ENCODE measurements at places on chromosomes 1 and 21.
A peak's percentile ranks its signal among the peaks of the same experiment; 100 is the strongest.

DNA sequence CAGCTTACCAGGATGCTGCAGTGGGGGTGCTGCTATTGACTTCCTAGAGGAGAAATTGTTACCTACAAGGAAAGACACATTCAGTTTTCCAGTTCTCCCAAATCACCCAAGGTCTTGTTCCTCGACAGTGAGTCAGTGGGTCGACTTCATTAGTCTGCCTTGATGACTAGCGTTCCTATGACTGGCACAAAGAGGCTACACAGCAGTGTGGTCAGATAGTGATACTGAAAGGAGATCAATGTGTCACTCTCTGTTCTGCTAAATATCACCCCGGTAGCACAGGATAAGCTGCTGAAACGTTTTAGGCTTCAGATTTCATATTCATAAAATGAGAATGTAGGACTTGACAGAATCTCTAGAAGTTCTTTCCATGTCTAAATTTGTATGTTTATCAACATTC, 357.4 kb downstream of the LMX1A start:
- DNase-seq, result no peak

DNA sequence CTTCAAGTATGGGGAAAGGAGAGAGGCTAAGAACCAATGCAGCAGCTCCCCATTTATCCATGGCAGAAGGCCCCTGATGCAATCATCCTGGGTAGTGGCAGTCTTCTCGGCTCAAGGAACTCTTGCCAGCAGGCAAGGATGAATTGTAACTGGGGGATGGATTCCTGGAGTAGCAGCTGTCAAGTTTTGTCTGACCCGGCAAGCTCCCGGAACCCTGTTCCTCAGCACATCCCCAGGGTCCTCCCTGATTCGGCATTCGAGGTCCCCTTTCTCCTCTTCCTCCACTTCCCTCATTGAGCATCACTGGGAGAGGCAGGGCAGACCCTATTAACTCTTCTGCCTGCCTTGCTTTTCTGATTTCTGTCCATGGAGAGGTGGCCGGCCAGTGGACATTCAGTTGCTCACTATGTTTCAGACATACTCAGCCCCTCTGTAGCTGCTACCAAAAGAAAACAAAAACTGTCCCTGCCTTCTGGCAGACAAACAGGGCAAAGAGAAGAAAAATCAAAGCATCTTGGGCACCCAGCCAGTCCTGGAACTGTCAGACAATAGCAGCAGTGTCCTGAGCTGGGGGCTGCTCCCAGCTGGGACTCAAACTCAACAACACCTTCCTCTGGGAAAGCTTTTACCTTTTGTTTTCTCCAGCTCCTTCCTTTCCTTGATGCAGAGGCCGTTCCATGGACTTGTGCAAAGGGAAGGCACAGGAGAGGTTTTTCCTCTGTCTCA, 5.6 kb upstream of the PTCH2 start:
- no peak for DNase-seq

- DNase-seq, result peak; percentile 20
Observed at GRCh38 chr21:45262616-45263015, 25.1 kb downstream of the POFUT2 start.

DNA sequence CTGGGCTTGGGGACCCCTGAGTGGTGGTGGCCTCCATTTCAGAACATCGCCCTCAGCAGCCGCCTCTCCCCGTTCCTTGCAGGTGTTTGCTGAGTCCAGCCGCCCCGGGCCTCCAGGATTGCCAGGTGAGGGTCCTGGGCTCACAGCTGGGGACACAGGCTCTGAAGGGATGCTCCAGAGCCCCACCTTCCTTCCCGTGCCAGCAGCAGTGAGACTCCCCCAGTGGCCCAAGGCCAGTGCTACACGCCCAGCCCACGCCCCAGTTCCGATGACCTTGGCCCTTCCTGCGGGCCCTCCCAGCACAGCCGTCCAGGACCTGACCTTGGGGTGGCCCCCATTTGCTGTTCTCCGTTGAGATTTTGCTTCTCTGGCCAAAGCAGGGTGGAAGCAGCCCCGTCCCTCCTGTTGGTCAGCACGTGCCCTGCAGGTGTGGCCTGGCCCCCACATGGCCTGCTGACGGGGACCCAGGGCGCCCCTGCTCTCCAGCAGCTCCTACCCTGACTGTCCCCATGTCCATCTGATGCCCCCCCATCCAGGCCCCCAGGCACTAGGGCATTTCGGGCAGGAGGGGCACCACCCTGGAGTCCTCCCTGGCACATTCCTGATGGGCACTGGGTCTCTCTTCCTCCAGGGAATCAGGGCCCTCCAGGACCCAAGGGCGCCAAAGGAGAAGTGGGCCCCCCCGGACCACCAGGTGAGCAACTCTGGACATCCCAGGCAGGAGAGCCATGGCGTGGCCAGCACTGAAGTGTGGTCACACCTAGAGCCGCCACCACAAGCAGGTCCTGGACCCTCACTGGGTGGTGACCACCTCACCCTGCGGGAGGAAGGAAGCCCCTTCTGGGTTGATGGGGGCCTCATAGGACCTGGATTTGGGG, 45.0 kb downstream of the SLC19A1 start:
- DNase-seq, result no peak

DNA sequence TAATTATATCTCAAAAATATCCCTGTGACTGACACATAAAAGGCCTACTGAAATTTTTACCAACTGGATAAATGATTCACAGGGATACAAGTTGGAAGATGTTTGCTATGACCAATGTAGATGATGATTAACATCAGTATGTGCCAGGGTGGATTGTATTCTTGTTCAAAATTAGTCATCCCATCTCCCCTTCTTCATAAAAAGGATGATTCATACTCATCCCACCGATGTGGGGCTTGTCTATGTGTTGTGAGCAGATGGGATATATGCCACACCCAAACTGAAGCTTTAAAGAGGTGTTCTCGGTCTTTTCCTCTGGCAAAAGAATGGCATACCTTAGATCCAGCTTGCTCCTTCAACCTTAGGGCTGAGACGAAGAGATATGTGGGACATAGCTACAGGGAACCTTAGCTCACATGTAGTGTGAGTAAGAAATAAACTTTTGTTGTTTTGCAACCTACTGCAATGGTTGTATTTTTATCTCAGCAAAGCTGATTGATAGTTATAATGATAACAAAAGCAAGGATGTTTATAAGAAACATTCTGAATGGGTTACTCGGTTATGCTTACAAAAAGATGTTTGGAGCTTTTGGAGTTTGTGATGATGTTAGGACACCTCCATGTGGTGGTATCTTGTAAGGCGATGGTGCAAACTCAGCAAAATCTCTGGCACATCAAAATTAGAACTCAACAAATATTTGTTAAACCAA, 29.4 kb downstream of the SPATA17 start:
- DNase-seq, result peak; percentile 95

GRCh38 chr1:22383526-22384294, 67.9 kb upstream of the ZBTB40 start:
- no peak for DNase-seq

GRCh38 chr1:182146286-182146685, 84.8 kb upstream of the ZNF648 start:
- no peak for DNase-seq

DNA sequence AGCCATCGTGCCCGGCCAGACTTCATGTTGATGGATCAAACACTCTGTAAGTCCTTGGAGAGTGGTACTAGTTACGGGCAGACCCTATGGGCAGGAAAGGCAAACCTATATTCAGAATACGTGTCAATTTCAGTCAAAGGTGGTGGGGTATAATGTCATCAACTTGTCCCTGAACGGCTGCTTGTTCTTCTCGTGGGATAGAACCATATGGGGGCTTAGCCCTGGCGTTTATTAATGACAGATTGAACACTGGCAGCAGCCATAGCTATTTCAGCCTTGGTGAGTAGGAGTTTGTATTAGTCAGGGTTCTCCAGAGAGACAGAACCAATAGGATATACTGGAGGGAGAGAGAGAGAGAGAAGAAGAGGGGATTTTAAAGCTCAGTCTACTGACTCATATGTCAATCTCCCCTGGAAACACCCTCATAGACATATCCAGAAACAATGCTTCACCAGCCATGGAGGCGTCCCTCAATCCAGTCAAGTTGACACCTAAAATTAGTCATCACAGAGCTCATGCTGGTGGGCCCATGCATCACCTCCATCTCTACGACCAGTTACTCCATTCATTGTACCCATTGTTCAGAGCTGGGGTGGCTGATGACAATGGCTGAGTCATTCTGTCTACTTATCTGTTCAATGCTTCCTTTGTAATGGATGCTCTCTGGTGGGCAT, 16.1 kb upstream of the AQP10 start:
- peak; percentile 43 for DNase-seq

GRCh38 chr1:117825414-117825813, 104.0 kb downstream of the GDAP2 start:
- DNase-seq, result peak; percentile 36

DNA sequence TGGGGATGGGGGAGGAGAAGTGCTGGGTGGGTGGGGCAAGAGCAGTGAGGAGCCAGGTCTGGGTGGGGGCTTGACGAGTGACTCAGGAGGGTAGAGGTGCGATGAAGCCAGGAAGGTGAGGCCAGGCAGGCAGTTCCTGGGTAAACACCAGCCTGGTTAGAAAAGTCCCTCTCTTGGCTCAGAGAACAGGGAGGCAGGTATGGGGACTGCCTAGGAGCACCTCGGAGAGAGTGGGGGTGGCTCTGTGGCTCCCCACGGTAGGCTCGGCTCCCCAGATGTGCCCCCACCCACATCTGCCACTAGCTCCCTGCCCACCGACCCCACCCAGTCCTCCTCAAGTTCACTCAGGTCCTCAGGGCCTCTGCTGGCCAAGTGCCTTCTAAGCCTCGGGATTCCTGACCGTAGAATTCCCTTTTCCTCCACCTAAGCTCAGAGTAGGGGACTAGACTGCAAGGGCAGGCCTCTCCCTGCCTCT, 1.2 kb downstream of the HSPG2 start:
- DNase-seq, result no peak

DNA sequence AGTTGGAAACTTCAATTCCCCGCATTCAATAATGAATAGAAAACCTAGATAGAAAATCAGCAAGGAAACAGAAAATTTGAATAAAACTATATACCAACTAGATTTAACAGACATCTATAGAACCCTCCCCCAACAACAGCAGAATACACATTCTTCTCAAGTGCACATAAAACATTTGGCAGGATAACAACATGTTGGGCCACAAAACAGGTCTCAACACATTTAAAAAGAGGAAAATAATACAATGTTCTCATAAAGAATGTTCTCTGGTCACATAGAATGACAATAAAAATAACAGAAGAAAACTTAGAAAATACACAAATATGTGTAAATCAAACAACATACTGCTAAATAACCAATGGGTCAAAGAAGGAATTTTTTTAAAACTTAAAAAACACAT, 24.9 kb downstream of the ITGB3BP start:
- no peak for DNase-seq

DNA sequence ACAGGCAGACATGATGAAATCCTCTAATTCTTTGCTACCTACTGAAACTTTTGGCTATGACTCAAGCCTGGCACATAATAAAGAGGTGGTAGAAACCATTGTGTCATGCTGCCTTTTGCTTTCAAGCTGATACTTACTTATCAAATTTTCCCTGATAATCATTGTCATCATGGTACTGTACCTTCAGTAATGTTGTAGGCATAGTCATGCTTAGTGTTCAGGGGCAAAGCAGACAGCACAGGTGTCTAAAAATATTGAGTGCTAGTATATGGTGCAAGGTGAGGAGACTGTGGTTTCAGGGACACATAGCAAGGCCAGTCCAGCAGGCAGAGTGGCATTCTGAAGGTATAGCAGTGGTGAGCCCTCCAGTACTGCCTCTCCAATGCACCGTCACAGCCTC, 226.9 kb upstream of the DEPDC1 start:
- DNase-seq, result no peak

- peak; percentile 28 for DNase-seq
Observed at GRCh38 chr1:75731881-75732280, 7.4 kb downstream of the ACADM start.

GRCh38 chr1:190373705-190374336, 103.8 kb downstream of the BRINP3 start:
- DNase-seq, result no peak

DNA sequence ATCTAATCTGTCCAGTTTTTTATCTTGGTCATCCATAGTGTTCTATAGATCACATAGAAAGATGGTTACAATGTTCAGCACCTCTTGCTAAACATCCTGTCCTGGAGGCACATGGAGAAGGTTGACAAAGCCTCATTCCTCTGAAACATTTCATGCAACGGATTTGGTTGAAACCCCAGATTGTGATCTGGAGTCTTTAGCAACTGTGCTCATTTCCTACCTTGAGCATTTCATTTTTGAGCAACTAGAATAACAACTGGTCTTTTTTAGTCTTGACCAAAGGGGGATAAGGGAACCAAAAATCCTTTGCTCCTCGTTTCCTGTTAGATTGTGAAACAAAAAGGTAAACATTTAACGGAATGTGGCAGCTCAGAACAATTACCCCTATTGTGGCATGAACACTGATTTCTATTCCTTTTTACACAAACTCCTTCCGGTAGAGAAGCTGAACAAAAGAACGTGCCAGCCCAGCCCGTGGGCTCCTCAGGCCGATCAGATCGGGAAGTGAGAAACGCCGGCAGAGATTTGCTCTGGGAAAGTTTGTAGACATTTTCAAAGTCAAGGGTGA, 94.7 kb upstream of the ERRFI1 start:
- peak; percentile 36 for DNase-seq

- DNase-seq, result no peak
Observed at GRCh38 chr1:86377341-86377740, 18.8 kb downstream of the ODF2L start.

- DNase-seq, result no peak
Observed at GRCh38 chr1:86104606-86105532, 51.7 kb downstream of the COL24A1 start.

- DNase-seq, result peak; percentile 21
Observed at GRCh38 chr1:28087614-28088167, 719 bp downstream of the EYA3 start.
